ENCODE measurements at places on chromosomes 16 and 17.

- DNase-seq: no peak
Observed at GRCh38 chr17:45790296-45790922, 6.3 kb downstream of the CRHR1 start.

DNA sequence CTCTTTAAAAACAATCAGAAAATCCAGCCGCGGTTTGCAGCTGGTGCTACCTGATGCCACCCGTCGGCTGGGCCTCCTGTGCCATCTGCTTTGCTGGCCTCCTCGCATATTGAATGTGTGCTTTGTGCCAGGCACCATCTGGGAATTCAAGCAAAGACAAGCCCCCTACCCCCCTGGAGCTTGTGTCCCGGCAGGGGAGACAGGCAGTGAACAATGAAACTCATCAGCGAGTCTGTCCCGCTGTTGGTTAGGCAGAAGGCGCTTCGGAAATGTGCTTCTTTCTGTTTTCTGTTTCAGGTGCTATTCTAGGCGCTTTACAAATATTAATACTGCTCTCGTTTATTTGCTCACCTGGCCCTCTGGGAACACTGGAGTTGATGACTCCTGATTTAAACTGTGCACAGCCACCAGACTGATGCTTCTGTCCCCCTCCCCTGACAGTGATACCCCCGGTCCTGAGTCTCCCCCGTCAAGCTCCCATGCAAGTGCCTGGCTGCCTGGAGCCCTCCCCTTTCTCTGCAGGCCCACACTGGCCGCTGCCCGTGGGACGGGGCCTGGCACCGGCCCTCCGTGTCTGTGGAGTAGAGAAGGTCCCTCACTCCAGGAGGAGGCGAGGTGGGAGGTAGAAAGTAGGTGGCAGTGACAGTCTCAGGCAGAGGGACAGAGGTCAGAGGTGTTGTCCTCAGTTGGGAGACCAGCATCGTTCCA, 126.1 kb upstream of the PLCG2 start:
- DNase-seq: no peak

GRCh38 chr17:30191072-30191471, 44.4 kb downstream of the SLC6A4 start:
- DNase-seq: no peak

- no peak for DNase-seq
Observed at GRCh38 chr16:65888201-65888600, 478.3 kb upstream of the CDH5 start.

GRCh38 chr16:84144859-84145639, at the start of the genes DNAAF1 and HSDL1:
Gene DNAAF1, plus strand, starts transcription at chr16:84145308. Its CDS starts 133 bp downstream, at chr16:84145441.
Gene HSDL1, minus strand, starts transcription at chr16:84145177. Its CDS starts 13,856 bp downstream, at chr16:84131321.
- peak; percentile 79 for DNase-seq

DNA sequence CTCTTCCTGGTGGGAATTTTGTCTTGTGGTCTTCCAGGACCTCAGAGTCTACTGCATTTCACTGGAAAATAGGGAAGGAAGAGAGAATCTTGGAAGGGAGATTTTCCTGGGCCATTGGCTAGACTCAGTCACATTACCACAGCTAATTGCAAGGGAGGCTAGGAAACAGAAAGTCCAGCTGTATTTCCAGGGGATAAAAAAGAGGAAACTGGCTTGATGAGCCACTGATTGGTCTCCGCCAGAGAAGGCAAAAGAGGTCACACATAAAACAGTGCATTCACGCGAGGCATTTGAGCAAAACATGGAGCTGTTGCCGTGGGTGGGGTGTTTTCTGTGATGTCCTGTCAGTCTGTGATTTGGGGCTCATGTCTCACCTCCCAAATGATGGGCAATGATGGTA, 345.3 kb downstream of the FOXL1 start:
- no peak for DNase-seq

- DNase-seq: no peak
Observed at GRCh38 chr17:41895617-41896016, 23.1 kb downstream of the ACLY start.

- no peak for DNase-seq
Observed at GRCh38 chr16:89071686-89072547, 21.7 kb upstream of the ACSF3 start.
